ENCODE measurements at places on chromosomes 1 and 21. TPM values are rescaled to one million over a fixed set of nuclear protein-coding genes. Genes with fewer than 3 reads are reported as not detected.

B3GALT5 gene
- total RNA-seq: not detected

EIF4G3 gene
- total RNA-seq: 140 TPM

LACTBL1 gene
- not detected for total RNA-seq

NBPF4 gene
- total RNA-seq: not detected

ZMYND12 gene
- not detected for total RNA-seq

OR2T35 gene
- not detected for total RNA-seq

CYB5RL gene
- total RNA-seq: 7.1 TPM

DNA sequence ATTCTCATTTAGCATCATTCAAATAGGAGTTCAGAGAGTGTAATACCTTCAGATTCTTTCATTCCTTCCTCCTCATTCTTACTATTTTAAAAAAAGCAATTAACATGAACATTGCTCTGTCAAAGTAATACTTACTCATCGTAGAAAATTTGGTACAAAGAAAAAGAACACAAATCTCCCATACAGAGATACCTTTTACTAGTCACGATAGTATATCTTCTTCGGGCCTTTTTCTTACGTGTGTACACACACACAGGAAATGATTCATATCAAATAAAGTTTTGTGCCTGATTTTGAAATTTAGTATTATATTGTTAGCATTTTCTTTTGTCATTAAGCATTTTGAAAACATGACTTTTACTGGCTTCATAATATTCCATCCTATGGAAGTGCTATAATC, 52.9 kb downstream of the NCF2 start:
- no peak for DNase-seq

DNA sequence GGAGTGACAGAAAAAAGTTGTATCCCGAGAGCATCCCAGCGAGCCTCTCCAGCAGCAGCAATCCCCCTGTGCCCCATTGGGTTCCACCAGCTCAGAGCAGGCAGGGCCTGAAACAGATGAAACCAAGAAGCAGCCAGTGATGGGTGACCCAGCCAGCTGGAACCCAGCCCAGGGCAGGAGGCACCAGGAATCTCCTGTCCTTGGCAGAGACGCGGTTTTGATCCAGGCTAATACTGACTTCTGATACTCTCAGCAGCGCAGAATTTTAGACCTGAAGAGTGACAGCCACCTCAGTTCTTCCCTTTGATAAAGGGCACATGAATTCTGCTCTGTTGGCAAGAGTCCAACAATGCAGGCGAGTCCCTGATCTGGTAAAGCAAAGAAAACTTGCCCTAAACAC, 11.4 kb upstream of the OLIG1 start:
- no peak for DNase-seq

- no peak for DNase-seq
Observed at GRCh38 chr1:47675047-47675675, 237.3 kb downstream of the FOXD2 start.

DNA sequence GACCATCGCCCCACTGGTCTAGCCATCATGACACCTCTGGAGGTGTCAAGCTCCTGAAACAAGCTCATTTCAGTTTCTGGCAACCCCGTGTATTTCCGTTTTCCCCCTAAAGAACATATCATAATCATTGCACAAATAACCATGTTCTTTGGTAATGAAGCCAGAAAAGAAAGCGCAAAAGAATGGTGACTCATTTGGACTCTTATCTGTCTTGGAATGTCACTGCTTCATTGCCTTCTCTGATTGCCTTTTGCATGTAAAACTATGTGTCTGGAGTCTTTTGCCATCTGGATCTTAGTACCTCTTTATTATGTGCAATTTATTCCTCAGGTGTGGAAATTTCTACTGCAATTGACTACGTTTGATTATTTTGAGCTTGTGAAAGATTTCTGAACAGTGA, 110.5 kb downstream of the COLGALT2 start:
- DNase-seq: no peak

DNA sequence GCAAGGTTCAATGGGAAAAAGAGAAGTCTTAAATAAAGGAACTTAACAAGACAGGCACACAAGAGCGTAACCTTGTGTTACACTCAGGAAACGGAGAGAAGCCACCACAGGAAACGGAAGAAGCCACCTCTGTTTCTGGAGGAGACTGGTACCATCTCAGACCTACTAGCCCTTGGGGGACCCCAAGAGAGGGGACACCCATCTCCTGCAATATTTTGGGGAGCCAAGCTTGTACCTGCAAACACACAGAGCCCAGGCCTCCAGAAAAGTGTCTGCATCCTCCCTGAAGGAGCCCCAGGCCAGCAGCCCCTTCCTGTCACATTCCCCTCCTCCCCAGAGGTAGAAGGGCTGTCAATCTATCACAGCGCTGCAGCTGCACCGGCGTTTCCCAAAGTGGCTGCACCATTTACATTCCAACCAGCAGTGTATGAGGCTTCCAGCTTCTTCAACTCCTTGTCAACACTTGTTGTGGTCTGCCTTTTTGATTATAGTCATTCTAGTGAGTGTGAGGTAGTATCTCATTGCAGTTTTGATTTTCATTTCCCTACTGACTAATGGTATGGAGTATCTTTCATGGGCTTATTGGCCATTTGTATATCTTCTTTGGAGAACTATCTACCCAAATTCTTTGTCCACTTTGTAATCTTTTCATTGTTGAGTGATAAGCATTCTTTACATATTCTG, 23.0 kb upstream of the PADI1 start:
- no peak for DNase-seq

DNA sequence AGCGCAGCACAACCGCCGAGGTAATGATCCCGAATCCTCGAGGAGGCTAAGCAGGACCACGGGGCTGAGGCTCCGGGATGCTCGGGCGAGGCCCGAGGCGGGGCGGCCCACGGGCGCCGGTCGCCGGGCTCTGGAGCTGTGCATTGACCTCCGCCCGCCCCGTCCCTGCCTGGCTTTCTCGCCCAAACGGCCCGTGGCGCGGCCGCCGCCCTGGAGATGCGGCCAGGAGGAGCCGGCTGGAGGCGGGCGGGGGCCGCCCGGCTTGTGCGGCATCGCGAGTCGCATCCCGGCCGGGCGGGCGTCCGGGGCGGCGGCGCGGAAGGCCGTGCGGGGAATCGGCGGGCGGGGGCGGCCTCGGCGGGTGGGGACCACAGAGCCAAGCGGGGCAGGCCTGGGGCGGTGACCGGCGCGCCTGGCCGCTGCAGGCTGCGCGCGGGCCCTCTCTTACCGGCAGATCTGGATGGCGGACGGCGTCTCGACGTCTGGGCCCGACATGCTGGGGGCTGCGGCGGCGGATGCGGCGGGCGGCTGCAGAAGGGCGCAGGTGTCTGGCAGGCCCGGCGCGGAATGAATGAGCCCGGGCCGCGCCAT, 663 bp downstream of the ACOT7 start:
- DNase-seq: no peak

DNA sequence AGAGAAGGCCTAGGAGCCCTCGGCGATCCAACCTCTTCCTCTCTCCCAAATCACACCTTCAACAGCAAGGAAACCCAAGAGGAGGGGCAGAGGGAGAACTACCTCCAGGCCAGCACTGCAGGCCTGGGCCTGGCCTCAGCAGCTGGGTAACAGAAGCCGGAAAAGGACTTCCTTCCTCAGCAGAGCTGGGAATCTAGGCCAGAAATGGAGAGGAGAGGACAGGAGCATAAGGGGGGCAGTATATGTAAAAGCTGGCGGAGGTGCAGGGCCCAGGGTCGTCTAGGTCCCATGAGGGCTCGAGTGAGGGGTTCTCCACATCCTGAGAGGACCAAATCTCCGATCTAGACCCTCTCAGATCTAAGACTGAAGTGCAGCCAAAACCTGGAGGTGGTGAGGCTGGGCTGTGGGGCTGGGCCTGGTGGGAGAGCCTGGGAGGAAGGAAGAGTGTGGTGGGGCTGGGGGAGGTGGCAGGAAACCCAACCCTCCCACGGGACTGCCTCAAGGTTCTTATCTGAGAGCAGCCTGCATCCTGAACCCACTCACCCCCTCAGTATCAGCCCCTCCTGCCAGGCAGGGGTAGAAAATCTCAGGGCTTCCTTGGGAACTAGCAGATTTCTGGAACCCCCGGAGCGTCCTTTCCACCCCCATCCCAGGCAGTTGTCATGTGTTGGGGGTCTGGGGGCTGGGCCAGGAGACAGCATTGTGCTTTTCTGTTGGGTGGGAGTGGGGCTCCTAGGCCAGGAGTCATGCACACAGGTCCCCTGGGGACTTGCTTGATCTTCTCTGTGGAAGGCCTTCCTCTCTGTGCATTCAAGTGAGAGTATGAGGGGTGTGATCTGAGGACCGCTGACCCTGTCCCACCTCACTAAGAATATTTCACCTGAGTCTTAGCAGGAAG, 33.0 kb downstream of the PIK3C2B start:
- DNase-seq: no peak

- no peak for DNase-seq
Observed at GRCh38 chr1:32716312-32717148, 14.0 kb upstream of the SYNC start.

DNA sequence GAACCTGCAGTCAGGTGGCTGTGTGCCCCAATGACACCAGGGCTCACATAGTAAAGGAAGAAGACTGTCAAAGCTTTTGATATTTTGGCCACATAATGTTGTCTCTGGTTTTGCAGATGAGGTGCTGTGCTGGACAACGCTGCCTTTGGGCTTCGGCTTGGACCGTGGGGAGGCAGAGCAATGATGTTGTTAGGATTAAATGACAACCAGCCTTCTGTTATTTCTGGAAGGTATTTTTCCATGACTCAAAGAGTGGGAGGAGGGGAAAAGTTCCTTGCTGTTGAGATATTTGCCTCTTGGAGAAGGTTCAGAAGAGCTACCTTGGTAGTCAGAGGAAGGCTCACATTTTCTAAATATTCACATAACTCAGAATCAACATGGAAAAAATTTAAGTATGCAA, 187.3 kb upstream of the GALNT2 start:
- no peak for DNase-seq

DNA sequence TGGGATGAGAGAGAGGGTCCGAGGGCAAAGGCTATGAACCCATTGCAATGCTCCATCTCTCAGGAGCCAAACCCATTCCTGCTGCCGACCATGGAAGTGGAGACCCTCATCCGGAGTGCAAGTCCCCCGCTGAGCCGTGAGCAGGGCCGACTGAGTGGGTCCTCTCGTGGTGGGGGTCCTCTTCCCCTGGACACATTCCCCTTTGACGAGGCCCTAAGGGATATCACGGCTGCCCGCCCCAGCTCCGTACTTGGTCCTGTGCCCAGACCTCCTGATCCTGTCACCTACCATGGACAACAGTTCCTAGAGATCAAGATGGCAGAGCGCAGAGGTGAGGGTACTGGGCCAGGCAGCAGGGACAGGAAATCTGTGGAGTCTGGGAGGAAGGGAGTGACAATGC, 11.0 kb downstream of the HYI start:
- DNase-seq: no peak

- no peak for DNase-seq
Observed at GRCh38 chr1:70465911-70466310, 54.8 kb downstream of the CTH start.

DNA sequence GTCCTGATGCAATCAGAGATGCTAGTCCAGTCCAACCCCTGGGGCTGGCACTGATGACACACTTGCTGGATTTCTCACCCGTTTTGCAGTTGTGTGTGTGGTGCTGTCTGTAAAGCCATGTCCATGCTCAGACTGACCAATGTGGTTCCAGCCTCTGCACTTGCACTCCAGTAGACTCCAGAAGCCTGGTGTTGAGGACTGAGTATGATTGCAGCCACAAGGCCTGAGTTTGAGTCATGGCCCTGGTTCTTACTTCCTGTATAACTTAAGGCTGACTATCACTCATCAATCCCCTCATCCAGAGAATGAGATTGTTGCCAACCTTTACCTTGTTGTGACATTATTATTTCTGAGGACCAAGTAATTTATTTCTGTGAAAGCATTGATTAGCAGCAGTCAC, 34.8 kb upstream of the IKBKE start:
- no peak for DNase-seq

DNA sequence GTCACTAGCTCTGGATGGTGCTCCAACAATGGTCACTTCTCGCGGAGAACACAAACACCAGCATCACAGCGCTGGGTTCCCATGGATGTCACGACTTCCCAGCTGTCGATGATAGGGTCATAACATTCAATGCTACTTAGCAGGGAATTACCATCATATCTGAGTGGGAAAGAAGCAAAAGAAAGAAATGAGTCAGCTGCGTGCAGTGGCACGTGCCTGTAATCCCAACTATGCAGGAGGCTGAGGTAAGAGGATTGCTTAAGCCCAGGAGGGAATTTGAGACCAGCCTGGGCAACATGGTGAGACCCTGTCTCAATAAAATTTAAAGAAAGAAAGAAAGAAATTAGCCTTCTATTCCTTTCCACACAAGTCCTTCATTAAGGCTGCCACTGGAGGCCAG, 3.6 kb upstream of the RABIF start:
- no peak for DNase-seq

- no peak for DNase-seq
Observed at GRCh38 chr21:41508415-41509144, 622 bp upstream of the TMPRSS2 start.

- no peak for DNase-seq
Observed at GRCh38 chr1:39965044-39965443, 10.1 kb downstream of the MFSD2A start.

GRCh38 chr1:163203561-163203960, 845 bp upstream of the RGS5 start:
- no peak for DNase-seq

GRCh38 chr1:54850737-54851136, 36.3 kb downstream of the DHCR24 start:
- no peak for DNase-seq

DNA sequence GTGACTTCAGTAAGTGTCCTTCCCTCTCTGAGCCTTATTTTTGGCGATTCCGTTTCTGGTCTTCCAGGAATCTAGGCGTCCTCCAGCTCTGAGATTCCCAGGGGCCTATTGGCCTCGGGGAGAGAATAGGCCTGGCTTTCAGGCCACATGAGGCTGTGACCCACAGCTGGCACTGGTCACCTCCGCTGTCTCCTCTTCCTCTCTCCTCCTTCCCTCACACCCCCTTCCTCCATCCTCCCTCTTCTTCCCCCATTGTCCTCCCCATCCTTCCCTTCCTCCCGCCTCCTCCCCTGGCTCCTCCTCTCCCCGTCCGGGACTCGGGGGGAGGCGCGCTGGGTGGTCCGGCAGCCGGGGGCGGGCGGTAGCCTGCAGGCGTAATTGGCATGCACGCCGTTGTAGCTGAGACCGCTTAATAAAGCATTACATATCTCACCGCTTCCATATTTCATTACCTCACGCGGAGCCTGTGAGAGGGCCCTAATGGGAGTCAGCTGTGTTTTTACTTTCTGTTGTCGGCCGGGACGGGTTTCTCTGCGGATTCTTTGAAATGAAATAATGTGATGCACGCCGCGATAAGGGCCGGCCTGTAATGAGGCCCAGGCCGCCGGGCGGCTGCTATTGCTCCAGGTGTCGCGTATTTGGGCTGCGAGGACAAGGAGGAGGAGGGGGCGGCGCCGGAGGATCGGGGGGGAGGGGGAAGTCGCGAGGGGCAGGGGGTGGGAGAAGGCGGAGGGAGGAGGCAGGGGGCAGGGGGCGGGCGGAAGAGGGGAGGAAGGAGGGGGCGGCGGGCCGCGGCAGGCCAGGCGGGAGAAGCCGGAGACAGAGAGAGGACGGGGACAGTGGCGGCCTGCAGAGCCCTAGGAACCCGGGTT, 95.3 kb downstream of the FOXD2 start:
- no peak for DNase-seq

- DNase-seq: no peak
Observed at GRCh38 chr1:109476825-109477224, 6.9 kb upstream of the ATXN7L2 start.

Measured in natural killer cell treated with Interleukin-12 subunit alpha and Interleukin-12 subunit beta and Interleukin-15 and Interleukin-18, amount 100 ng/mL, for 72 hours (primary cell).